H1 (cell line): ENCODE measurements at places on chromosomes 13 and 19. TPM values are rescaled to one million over a fixed set of nuclear protein-coding genes. Genes with fewer than 3 reads are reported as not detected.
A peak's percentile ranks its signal among the peaks of the same experiment; 100 is the strongest.

DNA sequence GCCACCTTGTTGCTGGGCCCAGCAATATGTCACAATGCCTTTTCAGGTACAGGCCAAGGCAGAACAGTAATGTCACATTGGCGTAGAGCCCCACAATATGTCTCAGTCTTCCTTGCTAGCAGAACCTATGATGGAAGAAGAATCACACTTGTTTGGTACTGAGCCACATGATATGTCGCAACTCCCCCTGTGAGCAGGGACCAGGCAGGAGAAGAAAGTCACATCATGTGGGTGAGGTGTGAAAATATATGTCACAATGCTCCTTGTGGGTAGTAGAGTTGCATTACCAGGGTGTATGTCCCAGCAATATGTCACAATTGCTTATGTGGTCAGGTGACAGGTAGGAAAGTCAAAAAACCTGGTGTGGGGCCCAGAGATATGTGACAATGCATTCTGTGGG, 7.1 kb upstream of the ZNF91 start:
- H3K36me3 ChIP-seq, result peaks cover 50% of the 10 kb centered on the region
- no peaks in the 10 kb centered on the region for H3K4me1 ChIP-seq
- no peak overlapping the region for H3K4me3 ChIP-seq
- no peak overlapping the region for H3K27ac ChIP-seq

GRCh38 chr13:100798739-100799361, 124.3 kb upstream of the TMTC4 start:
- DNase-seq, result no peak
- H3K27me3 ChIP-seq, result no peaks in the 10 kb centered on the region
- H3K4me1 ChIP-seq, result peaks cover 2% of the 10 kb centered on the region; the same call in 1 of the 2 replicates
- H3K27ac ChIP-seq, result no peak overlapping the region

DNA sequence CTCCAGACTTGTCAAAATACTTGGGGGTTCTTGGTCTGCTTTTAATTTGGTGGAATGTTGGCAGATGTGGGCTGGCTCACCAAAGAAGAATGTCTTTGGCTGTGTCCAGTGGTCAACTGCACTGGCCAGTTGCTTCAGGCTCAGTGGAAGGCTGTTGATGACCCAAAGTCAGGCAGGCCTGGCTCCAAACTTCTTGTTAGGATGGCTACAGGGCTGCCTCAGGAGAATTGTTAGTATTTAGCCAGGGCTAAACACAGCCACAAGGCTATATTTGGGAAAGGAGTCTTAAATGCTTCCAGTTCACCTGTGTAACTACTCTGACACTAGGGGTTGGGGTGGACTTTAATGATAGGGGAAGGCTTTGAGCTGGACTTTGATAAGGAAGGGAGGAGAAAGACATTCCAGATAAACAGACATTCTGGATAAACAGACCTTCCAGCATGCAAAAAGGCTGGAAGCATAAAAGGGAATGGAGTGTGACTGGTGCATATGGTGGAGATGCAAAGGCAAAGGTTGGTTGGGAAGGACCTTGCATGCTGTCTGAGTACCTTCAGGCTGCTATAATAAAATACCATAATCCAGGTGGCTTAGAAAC, 116.8 kb downstream of the FOXO1 start:
- no peaks in the 10 kb centered on the region for H3K27me3 ChIP-seq
- no peaks in the 10 kb centered on the region; the same call in none of the 2 replicates for H3K4me1 ChIP-seq
- H3K27ac ChIP-seq, result no peak overlapping the region
- H3K36me3 ChIP-seq, result no peaks in the 10 kb centered on the region

GRCh38 chr19:2969104-2969504, 8.3 kb upstream of the TLE6 start:
- no peaks in the 10 kb centered on the region for H3K27me3 ChIP-seq
- no peaks in the 10 kb centered on the region for H3K4me1 ChIP-seq
- H3K27ac ChIP-seq, result no peak overlapping the region
- no peak overlapping the region for H3K4me3 ChIP-seq
- no peak for DNase-seq

GRCh38 chr13:113643593-113643992, 14.4 kb downstream of the ATP4B start:
- H3K27me3 ChIP-seq, result no peaks in the 10 kb centered on the region
- H3K4me1 ChIP-seq, result no peaks in the 10 kb centered on the region
- H3K36me3 ChIP-seq, result peaks cover 21% of the 10 kb centered on the region
- no peak overlapping the region for H3K4me3 ChIP-seq
- no peak overlapping the region for H3K27ac ChIP-seq

DNA sequence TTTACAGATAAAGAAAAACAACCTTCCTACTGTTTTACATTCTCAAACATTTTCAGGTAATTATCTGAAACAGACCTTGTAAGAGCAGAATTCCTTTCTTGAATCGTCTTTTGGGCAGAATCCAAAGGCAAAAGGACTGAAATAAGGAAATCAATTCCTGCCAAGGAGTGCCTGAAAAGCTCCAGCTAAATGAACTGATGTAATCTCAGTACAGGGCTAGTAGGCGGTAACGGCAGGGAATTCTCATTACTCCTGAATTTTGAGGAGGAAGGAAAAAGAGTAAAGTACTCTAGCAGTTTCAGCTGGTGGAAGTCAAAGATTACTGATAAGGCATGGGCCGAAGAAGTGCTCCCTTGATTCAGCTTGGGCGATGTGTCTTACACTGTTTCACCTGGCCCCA, 168.4 kb downstream of the PCDH9 start:
- no peak overlapping the region for H3K27ac ChIP-seq
- peaks cover 3% of the 10 kb centered on the region for H3K4me1 ChIP-seq
- no peaks in the 10 kb centered on the region for H3K36me3 ChIP-seq
- no peak for DNase-seq
- H3K27me3 ChIP-seq, result no peaks in the 10 kb centered on the region

GRCh38 chr13:108155185-108156106, 59.9 kb downstream of the LIG4 start:
- no peak overlapping the region for H3K27ac ChIP-seq
- H3K4me3 ChIP-seq, result no peak overlapping the region
- no peaks in the 10 kb centered on the region for H3K36me3 ChIP-seq
- no peaks in the 10 kb centered on the region for H3K27me3 ChIP-seq
- peak; percentile 78 for DNase-seq

DNA sequence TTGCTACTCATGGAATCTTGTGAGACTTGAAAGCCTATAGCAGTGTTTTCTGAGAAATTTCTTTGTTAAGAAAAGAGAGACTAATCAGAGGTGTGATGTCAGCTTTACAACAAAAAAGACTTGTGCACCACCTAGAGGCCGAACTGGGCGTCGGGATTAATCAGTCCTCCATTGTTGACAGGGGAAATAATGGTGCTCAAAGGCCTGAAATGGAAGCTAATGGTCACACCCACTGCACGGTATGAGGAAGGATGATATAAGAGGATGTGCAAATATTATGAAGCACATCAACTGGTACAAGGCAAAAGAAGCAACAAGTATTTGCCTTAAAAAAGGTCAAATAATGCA, 480.2 kb upstream of the MIR17HG start:
- no peaks in the 10 kb centered on the region for H3K27me3 ChIP-seq
- H3K4me3 ChIP-seq, result no peak overlapping the region
- H3K36me3 ChIP-seq, result no peaks in the 10 kb centered on the region
- no peak overlapping the region for H3K27ac ChIP-seq
- H3K4me1 ChIP-seq, result no peaks in the 10 kb centered on the region

GRCh38 chr13:44744880-44745633, 168.9 kb upstream of the TSC22D1 start:
- H3K27me3 ChIP-seq, result no peaks in the 10 kb centered on the region
- H3K27ac ChIP-seq, result no peak overlapping the region
- no peaks in the 10 kb centered on the region for H3K36me3 ChIP-seq
- no peak for DNase-seq
- no peak overlapping the region for H3K4me3 ChIP-seq

ZNF444 gene
- total RNA-seq, result 46.9 and 49.5 TPM in 2 replicates

F10 gene
- 2.0 and 2.3 TPM in 2 replicates for total RNA-seq

SELENOV gene
- 8.4 and 11.0 TPM in 2 replicates for total RNA-seq

ELANE gene
- total RNA-seq, result not detected in 2 replicates

PPP1R13L gene
- total RNA-seq, result 15.3 and 18.4 TPM in 2 replicates
